ENCODE measurements at places on chromosomes 6 and 20. TPM values are rescaled to one million over a fixed set of nuclear protein-coding genes. Genes with fewer than 3 reads are reported as not detected.

COL20A1 gene
- polyA plus RNA-seq, result 0.97 TPM

MEP1A gene
- polyA plus RNA-seq, result not detected

SMOC2 gene
- 26.2 TPM for polyA plus RNA-seq

DDX43 gene
- 0.79 TPM for polyA plus RNA-seq

PRIM2 gene
- polyA plus RNA-seq, result 20.9 TPM

ERMARD gene
- 38.6 TPM for polyA plus RNA-seq

OR2H1 gene
- not detected for polyA plus RNA-seq

MYL9 gene
- polyA plus RNA-seq, result 253 TPM

SPO11 gene
- not detected for polyA plus RNA-seq

IP6K3 gene
- polyA plus RNA-seq, result 0.82 TPM

MOG gene
- polyA plus RNA-seq, result not detected

GTSF1L gene
- polyA plus RNA-seq, result not detected

GRCh38 chr6:168442646-168443045 is 1.7 kb downstream of the SMOC2 start:
- no peak for DNase-seq

GRCh38 chr20:41655962-41656618 is 37.9 kb upstream of the CHD6 start:
- no peak for DNase-seq

DNA sequence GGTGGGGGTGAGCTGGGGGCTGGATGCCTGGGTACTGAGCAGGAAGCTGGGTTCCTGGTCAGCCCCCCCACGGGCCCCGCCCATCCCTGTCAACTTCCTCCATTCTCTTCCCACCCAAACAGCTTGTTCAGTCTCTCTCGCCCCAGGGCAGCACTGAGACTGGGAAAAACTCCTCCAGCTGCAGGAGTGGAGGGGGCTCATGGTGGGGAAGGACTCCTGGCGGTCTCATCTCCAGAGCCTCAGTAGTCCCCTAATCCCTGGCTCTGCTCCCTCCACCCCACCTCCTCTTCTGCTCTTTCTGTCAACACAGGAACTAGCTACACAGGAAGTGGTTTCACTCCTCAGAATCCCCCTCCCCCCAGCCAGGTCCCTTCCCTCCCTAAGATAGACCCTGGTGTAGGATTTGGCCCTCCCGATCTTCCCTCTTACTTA is at the start of gene GPSM3:
Gene GPSM3 (minus strand): TSS at position 36 of the 432 bp plus-strand sequence. CDS start 130 bp downstream, outside the sequence.
- DNase-seq, result no peak

DNA sequence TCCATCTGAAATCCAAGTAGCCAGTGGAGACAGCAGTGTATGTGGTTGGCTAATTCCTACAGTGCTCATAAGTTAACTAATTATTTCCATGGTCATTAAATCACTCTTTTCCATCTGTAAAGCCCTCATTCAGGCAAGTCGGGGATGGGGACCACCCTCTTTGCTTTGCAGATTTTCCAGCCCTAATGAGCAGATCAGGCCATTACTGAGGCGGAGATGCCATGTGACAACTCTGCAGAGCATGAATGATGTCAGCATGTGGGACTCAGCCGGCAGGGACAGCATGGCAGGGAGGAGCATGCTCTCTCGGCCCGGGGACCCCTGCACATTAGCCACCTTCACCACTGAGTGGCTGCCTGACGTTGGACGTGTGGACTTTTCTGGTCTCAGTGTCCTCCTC is 623.3 kb upstream of the CDH4 start:
- DNase-seq, result no peak

- no peak for DNase-seq
Measured at GRCh38 chr6:118895261-118895560, 1.3 kb downstream of the ASF1A start.

GRCh38 chr6:41053041-41053440 is at the start of gene APOBEC2:
Gene APOBEC2 (plus strand): TSS chr6:41053202. CDS start chr6:41053348, 146 bp downstream.
- no peak for DNase-seq

- no peak for DNase-seq
Measured at GRCh38 chr6:1496836-1497760, 107.7 kb downstream of the FOXF2 start.

- DNase-seq, result no peak
Measured at GRCh38 chr6:16769986-16770376, 8.7 kb upstream of the ATXN1 start.

GRCh38 chr6:2743280-2744208 is 7.2 kb downstream of the MYLK4 start:
- DNase-seq, result no peak

GRCh38 chr20:38021087-38021772 is 12.0 kb downstream of the TTI1 start:
- no peak for DNase-seq

DNA sequence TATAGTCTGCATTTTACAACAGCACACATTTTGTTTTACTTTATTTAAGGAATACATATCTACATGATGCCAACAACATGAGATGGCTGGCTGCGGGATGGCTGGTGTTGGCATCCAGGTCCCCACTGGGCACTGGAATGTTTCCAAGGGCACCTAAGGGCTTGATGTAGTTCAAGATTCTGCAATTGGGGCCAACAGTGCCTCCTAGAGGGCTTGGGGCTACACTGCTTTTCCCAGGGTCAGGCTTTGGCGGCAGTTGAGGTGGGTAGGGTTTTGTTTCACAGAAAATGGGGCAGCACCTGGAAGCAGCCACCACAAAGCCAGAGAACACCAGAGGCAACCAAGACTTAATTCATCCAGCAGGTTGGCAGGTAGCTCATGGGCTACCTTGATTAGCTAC is 202.2 kb upstream of the PRND start:
- DNase-seq, result no peak

DNA sequence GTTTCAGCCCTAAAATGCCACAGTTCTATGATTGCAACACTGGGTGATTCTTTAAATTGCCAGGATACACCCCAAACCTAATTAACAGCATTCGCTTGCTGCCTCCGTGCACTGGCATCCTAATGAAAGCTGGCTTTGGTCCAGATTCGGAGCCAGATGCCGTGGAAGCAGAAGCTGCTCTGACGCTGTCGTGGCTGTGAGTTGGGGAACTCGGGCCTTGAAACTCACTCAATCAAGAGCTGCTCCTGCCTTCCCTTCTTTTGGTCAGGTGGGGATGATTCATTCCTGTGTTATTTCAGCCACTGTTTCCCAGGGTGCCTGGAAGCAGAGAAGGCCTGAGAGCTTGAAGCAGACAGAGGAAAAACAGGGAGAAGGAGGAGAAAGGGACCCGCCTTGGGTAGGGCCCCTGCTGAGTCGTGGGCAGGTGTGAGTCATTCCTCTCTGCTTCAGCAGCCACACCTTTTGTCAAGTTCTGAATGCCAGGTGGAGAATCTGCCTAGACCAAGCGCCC is 36.2 kb upstream of the DSP start:
- peak; percentile 22 for DNase-seq

DNA sequence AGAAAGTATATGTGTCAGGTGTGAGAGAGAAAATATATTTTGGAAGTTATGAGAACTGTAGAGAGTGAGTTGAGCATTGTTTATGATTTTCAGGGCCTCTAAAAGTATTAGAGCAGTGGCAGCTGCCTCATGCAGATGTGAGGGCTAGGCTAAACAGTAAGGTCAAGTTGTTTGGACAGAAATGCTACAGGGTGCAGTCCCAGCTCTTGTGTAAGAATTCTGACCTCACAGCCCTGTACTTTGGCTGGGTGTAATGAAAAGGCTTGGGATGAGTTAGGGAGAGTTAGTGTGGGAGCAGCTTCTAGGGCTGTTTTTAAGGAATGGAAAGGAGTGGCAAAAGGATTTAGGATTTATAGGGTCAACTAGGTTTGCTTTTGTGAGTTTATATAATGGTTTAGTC is 764.8 kb upstream of the ADGRB3 start:
- no peak for DNase-seq

GRCh38 chr6:5045416-5045815 is 39.7 kb upstream of the PPP1R3G start:
- no peak for DNase-seq

GRCh38 chr20:56392881-56393482 is 537 bp downstream of the CSTF1 start:
- DNase-seq, result no peak

DNA sequence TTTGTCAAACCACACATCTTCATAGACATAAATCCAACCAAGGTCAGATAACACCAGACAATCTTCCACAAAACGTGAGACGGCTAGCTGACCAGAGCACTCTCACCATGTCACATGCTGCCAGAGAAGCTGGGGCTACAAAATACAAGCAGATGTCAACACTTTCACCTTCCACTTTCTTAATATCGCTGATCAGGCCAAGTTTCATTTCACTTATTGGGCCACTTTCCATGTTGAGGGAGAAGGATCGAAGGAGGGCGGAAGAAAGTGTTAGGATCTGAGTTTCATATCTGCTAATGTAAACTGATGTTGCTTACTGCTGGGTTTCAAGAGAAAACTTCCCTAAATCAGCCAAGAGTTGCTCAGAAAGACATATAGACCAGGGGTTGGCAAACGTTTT is 177.0 kb upstream of the PRDM1 start:
- no peak for DNase-seq

- DNase-seq, result no peak
Measured at GRCh38 chr20:36479938-36480337, 61.4 kb upstream of the MYL9 start.

Data from right renal pelvis (tissue), 4 donors.